H7 (cell line): ENCODE measurements at places on chromosomes 12 and 14. TPM values are rescaled to one million over a fixed set of nuclear protein-coding genes. Genes with fewer than 3 reads are reported as not detected.

Gene C12orf76
- 14.9 and 31.0 TPM in 2 replicates for total RNA-seq

DNA sequence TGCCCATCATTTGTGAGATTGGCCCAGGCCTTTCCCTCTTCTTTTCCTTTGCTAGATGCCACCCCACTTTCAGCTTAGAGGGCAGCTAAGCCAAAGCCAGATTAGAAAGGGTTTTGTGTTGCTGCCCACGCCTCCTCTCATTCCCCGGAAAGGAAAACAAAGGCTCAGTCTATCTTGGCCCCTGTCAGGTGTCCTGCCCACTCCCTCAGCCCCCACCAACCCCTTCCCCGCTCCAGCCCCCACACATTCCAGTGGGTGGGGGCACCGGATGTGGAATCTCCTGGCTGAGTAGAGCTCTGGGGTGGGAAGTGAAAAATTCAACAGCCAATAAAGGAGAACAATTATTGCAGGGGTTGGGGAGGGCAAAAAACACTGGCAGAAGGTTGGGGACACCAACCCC is 2.2 kb downstream of the BLOC1S1 start:
- DNase-seq = peak; percentile 80

Gene EPYC
- total RNA-seq = not detected in 2 replicates

DNA sequence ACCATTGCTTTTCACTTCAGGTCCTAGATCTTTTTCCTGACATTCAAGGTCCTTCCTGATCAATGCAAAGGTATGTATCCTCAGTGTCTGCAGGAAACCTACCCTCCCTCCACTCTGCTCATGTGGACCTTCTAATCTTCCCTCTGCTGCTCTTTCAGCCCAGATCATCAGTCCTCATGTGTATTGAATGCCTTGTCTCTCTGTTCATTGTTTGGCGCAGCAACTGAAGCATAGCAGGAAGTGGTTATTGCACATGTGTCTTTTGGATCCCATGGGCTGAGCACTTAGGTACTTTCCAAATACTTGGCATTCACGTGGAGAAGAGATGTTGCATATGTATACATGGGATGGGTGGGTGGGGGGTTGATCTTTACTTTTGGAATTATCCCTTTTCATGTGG is 4.3 kb upstream of the NIN start:
- DNase-seq = no peak

GRCh38 chr12:22766911-22767420 is 142.0 kb downstream of the ETNK1 start:
- no peak for DNase-seq

DNA sequence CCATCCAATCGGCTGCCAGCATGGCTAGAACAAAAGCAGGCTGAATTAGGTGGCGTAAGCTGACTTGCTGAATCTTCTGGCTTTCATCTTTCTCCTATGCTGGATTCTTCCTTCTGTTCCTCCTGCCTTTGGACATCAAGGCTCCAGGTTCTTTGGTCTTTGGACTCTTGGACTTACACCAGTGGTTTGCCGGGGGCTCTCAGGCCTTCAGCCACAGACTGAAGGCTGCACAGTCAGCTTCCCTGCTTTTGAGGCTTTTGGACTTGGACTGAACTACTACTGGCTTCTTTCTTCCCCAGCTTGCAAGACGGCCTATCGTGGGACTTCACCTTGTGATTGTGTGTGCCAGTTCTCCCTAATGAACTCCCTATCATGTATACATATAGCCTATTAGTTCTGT is 42.0 kb downstream of the RPS6KA5 start:
- no peak for DNase-seq

Gene GLT1D1
- total RNA-seq = 6.1 and 9.2 TPM in 2 replicates

DNA sequence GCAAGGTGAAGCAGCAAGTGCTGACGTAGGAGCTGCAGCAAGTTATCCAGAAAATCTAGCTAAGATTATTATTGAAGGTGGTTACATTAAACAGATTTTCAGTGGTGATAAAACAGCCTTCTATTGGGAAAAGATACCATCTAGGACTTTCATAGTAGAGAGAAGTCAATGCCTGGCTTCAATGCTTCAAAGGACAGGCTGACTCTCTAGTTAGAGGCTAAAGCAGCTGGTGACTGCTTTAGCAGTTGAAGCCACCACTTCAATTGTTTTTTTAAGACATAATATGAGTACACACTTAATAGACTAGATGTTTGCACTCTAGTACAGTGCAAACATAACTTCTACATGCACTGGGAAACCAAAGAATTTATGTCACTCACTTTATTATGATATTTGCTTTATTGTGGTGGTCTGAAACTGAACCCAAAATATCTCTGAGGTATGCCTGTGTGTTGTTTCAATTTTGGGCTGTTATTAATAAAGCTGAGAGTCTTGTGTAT is 1026.9 kb upstream of the FOXG1 start:
- no peak for DNase-seq

GRCh38 chr14:39302124-39302810 is 68.6 kb downstream of the MIA2 start:
- no peak for DNase-seq

DNA sequence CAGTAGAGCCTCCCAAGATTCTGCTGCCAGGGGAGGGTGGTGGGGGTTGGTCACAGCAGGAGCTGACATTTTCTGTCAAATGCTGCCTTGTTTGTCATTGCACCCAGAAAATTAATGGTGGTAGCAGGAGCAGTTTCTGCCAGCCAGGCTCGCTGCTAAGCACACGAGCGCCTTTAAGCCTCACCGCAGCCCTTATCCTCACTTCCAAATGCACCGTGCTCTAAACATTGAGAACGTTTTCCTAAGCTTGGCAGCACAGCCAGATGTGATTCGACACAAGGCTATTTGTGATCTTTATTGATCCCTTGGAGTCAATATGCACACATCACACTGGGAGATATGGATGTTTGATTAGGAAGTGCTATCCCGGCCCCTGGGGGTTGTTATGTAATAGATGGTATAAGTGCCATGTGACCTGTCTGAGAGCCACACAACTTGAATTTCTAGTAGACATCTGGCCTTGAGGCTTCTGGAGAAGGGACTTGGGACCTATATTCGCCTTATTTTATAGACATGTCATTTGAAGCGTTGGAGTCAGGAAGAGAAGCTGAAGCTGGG is 31.6 kb upstream of the BEGAIN start:
- peak; percentile 13 for DNase-seq

- no peak for DNase-seq
Observed at GRCh38 chr14:98944989-98945388, 327.0 kb downstream of the BCL11B start.

Gene C1S
- total RNA-seq = 4.4 and 4.8 TPM in 2 replicates

Gene NDUFA12
- 89.0 and 119 TPM in 2 replicates for total RNA-seq

Gene B4GALNT3
- total RNA-seq = 10.9 and 15.5 TPM in 2 replicates

GRCh38 chr14:33617154-33617553 is 333.7 kb downstream of the EGLN3 start:
- no peak for DNase-seq

- DNase-seq = no peak
Observed at GRCh38 chr12:31867292-31867691, 91.9 kb upstream of the RESF1 start.

DNA sequence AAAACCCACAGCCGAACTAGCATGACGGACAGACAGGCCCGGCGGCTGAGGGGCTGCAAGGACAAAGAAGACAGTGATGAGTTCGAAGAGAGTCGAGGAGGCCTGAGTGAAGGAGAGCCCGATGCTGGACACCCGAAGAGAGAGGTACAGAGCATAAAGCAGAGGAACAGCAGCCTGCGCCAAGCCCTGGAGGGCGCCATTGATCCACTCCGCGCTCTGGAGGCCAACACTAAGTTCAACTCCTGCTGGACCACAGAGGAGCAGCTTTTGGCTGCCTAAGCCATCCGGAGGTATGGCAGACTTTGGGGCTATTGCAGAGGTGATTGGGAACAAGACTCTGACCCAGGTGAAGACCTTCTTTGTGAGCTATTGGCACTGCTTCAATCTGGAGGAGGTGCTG is 7.8 kb upstream of the PLXNC1 start:
- DNase-seq = peak; percentile 84

GRCh38 chr12:30023186-30023585 is 239.4 kb upstream of the TMTC1 start:
- no peak for DNase-seq

Gene KIF26A
- total RNA-seq = 59.2 and 61.0 TPM in 2 replicates

Gene OR6C2
- not detected in 2 replicates for total RNA-seq

GRCh38 chr14:73747379-73748211 is 33.4 kb upstream of the PNMA1 start:
- DNase-seq = no peak

Gene PNP
- 244 and 255 TPM in 2 replicates for total RNA-seq

DNA sequence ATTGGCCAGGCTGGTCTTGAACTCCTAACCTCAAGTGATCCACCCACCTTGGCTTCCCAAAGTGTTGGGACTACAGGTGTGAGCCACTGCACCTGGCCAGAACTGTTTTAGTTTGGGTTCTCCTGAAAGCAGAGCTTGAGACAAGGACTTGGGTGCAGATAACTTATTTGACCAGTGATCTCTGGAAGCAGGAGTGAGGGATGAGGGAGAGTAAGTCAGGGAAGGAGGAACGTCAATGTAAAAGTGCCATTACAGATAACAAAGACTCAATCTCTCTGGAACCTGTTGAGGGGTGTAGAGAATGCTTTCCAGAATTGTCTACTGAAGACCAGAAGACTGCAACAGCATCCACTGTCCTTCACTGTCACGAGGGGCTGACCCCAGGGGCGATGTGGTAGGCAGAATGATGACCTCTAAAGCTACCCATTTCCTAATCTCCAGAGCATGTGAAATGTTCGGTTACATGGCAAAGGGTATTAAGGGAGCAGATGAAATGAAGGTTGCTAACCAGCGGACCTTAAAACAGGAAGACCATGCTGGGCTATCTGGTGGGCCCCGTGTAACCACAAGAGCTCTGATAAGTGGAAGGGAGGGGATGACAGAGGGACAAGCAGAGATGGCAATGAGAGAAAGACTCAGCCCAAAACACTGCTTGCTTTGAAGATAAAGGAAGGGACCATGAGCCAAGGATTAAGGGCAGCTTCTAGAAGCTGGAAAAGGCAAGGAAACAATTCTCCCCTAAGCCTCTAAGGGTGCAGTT is 207.8 kb downstream of the RBM19 start:
- DNase-seq = no peak

DNA sequence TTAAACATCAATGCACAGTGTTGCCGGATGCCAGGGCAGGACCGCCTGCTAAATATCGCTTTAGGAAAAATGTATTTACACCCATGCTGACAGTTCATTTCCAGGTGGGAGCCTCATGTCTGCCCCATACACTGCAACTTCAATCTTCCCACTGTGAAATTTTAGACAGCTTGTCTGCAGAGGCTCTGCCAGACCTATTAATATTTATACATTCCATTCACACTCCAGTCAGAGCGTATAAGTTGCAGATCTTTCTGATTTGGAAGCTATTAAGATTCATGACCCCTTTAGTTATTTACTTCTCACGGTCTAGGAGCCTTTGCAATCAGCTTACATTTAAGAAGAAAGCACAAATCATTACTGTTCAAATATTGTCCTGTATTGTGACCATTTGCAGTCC is 357.4 kb downstream of the ATP23 start:
- DNase-seq = no peak

DNA sequence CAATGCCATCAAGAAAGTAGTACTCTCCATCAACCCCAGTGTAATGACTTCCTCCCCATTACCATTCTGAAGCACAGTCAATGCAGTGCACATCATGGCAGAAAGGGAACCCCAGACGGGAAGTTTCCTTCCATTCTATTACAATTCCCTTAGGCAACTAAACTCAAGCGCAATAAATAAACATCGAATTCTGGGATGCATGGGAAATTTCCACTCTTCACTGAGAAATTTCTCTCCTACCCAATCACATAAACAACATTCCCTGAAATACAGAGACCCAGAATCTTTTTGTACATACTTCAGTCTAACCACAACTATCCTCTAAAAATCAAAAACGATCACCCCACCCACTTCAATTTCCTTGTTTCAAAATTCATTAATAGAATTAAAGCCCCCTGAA is 20.0 kb downstream of the SARNP start:
- no peak for DNase-seq

GRCh38 chr12:52274521-52275120 is at the start of gene KRT86:
TSS of gene KRT86 (plus strand) at chr12:52274645. CDS start at chr12:52301917, 27,272 bp downstream.
- no peak for DNase-seq

- DNase-seq = no peak
Observed at GRCh38 chr12:57479376-57480115, at the start of gene ARHGAP9. TSS of gene ARHGAP9 (minus strand) at chr12:57479866. CDS start at chr12:57479406, 460 bp downstream.

GRCh38 chr14:103362780-103363179 is 22.4 kb upstream of the MARK3 start:
- DNase-seq = no peak

DNA sequence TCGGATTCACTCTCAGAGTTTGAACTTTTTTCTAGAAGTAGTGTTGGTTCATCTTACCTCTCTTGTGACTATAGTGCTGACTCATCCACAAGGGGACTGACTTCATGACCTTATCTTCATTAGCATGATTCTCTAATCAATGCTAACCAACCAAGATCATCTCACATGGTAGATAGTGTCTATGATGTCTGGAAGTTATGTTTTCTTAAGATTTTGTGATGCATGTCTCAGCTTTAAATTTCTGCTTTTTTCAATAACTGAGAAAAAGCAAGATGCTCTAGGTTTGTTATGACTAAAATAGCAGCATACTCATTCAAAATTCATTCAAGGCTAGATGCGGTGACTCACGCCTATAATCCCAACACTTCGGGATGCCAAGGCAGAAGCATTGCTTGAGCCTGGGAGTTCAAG is 12.3 kb upstream of the SLC35E3 start:
- no peak for DNase-seq

DNA sequence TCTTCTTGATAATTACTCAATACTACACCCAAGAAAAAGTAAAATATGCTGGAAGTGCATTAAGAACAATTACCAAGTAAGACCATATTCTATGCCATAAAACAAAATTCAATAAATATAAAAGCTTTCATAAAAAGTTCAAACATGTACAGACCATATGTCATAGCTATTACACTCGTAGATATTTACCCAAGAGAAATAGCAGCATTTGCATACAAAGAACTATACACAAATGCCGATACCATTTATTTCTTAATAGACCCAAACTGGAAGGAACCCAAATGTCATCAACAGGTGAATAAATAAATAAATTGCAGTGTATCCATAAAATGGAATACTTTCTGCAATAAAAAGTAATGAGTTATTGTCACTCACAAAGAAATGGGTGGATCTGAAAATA is 78.3 kb upstream of the SLC16A7 start:
- no peak for DNase-seq

DNA sequence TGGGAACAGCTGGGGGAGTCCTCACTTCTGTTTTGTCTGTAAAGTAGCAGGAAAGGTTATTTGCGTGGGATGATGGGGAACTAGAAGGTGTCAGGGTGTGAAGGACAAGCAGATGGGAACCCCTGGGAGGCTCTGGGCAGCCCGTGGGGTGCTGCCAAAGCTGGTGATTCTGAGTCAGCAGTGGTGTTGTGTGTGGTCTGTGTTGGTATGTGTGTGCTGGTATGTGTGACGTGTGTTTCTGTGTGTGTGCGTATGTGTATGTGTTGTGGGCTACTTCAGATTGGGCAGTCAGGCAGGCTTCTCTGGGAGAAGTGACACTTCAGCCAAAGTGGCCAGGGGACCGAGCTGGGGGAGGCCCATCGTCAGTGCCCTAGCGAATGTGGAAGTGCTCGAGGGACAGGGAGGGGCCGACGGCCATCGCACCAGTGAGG is 15.3 kb upstream of the BDKRB2 start:
- DNase-seq = no peak

Gene MUCL1
- not detected in 2 replicates for total RNA-seq

GRCh38 chr12:116261525-116262100 is 15.9 kb downstream of the MED13L start:
- no peak for DNase-seq
